ENCODE measurements at places on chromosomes 7 and 10.

- DNase-seq = no peak
Measured at GRCh38 chr7:21450941-21451340, 23.1 kb downstream of the SP4 start.

GRCh38 chr10:74047871-74048270 is 50.0 kb downstream of the VCL start:
- no peak for DNase-seq

GRCh38 chr10:94785211-94785610 is 22.7 kb downstream of the CYP2C19 start:
- DNase-seq = no peak

DNA sequence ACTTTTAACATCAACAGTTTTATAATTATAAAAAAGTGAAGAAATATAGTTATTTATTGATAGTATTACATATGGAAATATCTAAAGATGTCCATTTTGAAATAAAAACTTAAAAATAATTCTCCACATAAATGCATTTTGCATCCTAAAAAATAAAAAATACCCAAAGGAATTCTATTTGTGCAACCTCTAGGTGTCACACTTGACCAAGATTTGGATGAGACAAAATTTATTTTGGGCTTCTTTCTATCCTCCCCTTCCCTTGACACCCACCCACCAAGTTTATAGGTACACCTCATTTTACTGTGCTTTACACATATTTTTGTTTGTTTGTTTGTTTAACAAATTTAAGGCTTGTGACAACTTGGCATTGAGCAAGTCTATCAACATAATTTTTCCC is 3.3 kb upstream of the THSD7A start:
- DNase-seq = no peak

DNA sequence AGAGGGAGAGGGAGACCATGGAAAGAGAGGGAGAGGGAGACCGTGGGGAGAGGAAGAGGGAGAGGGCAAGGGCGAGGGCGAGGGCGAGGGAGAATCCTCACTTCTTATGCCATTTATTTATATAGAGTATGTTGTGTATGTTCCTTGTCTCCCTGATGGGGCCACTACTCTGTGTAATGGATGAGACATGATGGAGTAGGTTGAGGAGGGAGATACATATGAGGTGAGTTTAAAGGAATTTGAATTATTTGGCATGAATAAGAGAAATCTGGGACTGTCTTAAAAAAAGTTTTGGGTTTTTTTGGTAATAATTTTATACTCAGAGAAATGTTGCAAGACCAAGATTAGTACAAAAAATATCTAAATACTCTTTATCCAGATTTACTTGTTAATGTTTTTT is 20.1 kb downstream of the CCSER2 start:
- no peak for DNase-seq

GRCh38 chr10:112785089-112785488 is 165.0 kb upstream of the TCF7L2 start:
- no peak for DNase-seq

GRCh38 chr10:49123981-49124950 is 8.9 kb upstream of the VSTM4 start:
- DNase-seq = no peak

GRCh38 chr10:29585488-29585976 is 49.2 kb downstream of the SVIL start:
- DNase-seq = no peak

DNA sequence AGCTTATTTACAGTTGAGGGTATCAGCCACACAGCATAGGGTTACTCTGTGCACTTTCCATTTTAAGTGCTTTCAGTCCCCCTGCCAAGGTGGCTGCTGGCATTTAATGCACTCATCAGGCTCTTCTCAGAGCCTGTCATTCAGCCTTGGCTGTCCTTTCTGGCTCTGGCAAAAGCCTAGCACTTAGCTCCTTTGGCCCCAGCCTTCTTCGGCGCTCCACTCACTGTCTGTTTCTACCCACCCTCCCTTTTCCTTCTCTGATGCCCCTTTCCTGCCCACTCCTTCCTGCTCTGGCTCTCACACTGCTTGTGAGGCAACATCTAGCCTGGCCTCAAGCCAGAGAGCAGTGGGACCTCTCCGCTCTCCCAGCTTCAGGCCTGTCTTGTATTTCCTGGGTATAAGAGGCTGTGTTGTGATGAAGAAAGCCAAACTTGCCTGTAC is 60.2 kb downstream of the WIPF3 start:
- no peak for DNase-seq

- no peak for DNase-seq
Measured at GRCh38 chr10:102266670-102267069, 21.3 kb downstream of the GBF1 start.

- no peak for DNase-seq
Measured at GRCh38 chr10:47369251-47369894, 14.7 kb downstream of the ZNF488 start.

DNA sequence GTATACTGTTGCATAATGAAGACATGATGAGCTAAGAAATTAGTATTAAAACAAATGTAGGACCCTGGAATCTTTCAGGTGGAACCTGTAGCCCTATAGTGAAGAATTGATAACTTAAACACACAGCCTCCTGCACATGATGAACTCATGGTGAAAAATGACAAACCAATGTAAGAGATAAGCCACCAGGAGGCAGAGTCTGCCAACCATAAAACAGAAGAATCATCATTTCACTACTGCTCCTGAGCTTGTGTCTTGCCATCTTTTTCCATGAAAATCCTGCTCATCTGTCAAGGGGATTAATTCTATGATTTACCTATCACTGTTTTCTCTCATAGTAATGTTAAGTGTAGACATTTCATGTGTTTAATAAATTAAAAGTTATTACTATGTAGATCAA is 363.9 kb downstream of the MALRD1 start:
- DNase-seq = no peak

DNA sequence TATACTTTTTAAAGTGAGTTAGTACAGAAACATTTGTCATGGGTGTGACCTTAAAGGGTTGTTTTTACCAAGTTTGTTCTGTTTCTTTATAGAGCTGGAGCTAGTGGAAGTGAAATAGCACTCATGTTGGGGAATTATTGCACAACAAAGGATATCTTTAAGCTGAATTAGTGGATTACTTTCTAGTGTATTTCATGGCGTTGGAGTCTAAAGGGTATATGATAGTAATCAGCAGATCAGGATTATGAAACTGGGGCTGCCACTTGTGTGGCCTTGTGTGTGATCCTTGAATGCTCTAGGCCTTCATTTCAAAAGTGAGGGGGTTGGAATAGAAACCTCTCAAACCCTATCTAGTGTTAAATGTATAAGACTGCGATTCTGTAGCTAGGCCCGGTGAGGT is 123.6 kb downstream of the LYZL1 start:
- DNase-seq = no peak

DNA sequence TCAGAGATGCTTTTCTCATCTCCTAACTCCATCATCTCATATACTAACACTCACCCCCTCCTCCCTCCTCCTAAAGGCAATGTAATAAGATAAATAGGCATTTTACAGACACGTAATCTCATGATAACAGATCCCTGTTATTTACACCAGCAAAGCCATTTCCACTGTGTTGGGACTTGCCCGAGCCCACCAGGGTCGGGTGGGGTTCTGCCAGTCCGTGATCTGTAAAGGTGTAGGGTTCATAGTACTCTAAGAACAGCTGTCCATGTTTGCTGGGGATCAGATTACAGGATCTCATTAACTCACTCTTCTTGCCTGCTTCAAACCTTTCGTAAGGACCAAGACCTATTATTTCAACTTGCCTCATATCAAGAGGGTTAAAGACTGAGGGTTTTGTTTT is 172.4 kb downstream of the FZD1 start:
- no peak for DNase-seq

- no peak for DNase-seq
Measured at GRCh38 chr7:131605280-131605878, 49.0 kb upstream of the PODXL start.

GRCh38 chr10:132589015-132589414 is 51.4 kb downstream of the INPP5A start:
- DNase-seq = no peak

DNA sequence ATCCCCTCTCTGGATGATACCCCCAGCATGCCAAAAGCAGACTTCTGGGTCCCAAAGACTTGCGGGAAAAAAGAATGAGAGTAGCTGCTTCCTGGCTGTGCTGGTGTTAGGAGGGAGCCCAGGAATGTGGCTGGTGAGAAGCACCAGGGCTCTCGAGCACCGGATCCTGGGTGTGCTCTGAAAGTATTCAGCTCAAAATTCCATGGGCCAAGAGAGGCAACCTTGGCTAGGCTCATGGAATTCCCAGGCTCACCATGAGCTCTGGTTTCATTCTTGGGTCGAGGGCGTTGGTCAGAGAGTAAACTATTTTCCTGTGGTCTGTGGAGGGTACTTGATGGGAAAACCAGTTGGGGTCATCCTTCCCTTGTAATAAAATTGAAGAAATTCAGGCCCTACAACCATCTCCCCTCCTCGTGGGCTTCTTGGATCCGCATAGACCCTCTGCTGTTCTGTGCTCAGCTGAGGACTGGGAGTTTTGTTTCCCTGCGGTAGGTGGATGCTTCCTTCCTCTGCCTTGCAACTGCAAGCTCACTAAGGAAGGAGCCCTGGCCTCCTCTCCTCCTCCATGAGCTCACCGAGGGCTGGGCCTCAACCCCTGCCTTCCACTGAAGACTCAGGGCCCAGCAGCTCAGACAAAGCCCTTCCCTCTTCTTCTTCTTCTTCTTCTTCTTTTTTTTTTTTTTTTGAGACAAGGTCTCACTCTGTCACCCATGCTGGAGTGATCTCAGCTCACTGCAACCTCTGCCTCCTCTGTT is 34.5 kb upstream of the AQP1 start:
- DNase-seq = no peak

GRCh38 chr10:60169111-60169510 is 220.6 kb downstream of the ANK3 start:
- DNase-seq = no peak

- DNase-seq = no peak
Measured at GRCh38 chr10:70649526-70649925, 22.8 kb upstream of the ADAMTS14 start.

- DNase-seq = no peak
Measured at GRCh38 chr10:99920901-99921300, 88.8 kb downstream of the DNMBP start.

DNA sequence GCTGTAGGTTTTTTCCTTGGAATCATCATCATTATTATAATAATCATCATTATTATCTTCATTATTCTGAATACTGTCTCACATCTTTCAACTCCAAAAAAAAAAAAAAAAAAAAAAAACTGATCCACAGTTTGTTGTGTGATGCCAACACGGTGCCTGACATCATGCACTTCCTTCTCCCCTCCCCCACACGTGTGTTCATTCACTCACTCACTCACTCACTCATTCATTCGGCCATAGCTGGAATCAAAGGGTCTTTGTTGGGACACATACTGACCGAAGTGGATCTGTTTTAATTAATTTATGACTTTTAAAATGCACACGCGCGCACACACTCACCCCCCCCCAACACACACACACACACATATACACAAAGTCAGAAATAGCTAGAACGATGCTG is 177.8 kb downstream of the PIP4K2A start:
- DNase-seq = no peak

- DNase-seq = no peak
Measured at GRCh38 chr10:62619413-62619738, 185.1 kb upstream of the ADO start.

GRCh38 chr7:8120390-8121058 is 141.4 kb downstream of the ICA1 start:
- no peak for DNase-seq

- DNase-seq = no peak
Measured at GRCh38 chr7:4799508-4800268, 24.3 kb downstream of the AP5Z1 start.

DNA sequence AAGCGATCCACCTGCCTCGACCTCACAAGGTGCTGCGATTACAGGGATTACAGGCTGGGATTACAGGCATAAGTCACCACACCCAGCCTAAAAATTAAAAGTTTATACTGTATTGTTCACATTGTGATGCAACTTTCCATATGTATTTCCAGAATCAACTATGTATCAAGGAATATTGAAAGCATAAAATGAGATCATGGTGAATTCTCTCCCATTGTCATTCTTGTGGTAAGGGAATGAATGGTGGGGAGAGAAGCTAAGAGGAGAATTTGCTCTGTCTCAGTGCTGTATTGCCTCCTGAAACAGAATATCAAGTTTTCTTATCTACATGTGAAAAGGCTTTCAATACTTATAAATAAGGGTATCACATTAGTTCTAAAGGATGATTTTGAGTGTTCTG is 81.7 kb downstream of the CD36 start:
- no peak for DNase-seq

- DNase-seq = no peak
Measured at GRCh38 chr7:149385195-149385950, 75.5 kb downstream of the ZNF777 start.

DNA sequence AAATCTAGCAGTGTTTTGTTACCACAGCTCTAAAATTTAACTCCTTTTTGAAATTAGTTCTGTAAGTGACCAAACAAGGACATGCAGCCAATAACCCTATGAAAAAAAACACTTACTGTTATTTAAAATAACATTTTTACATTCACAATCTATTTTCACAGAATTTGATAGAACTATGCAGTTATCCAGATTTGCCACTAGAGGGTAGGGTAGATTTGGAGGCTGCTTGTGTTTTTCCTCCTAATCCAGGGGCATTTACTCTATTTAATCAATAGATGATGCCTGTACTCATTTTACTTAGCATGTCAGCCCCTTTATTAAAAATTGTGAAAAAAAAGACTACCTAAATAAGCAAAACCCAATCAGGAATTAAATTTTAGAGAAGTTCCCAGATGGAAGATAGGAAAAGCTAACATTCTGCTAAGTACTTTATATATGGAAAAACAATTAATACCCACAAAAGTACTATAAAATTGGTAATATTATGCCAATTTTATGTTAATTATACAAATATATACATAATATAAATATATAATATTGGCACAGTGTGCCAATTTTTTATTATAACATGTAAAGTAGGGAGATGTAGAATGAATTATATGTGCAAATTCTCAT is 18.1 kb upstream of the LIPK start:
- DNase-seq = peak; percentile 32

- DNase-seq = no peak
Measured at GRCh38 chr10:8242295-8242872, 187.9 kb downstream of the GATA3 start.

GRCh38 chr10:19828278-19829049 is 12.2 kb downstream of the PLXDC2 start:
- no peak for DNase-seq

DNA sequence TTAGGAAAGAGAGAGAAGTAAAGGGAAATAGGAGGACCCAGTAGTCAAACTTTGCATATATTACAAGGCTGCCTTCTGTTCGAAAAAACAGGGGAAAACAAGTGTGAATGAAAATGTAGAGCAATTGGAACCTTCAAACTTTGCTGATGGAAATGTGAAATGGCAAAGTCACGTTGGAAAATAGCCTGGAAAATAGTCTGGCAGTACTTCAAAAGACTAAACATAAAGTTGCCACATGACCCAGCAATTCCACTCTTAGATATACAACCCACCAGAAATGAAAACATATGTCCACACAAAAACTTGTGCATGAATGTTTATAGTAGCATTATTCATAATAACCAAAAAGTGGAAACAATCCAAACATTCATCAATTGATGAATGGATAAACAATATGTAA is 78.6 kb upstream of the IFRD1 start:
- DNase-seq = no peak
